WERI-Rb-1 (cell line): ENCODE measurements at places on chromosomes 2 and 18.

DNA sequence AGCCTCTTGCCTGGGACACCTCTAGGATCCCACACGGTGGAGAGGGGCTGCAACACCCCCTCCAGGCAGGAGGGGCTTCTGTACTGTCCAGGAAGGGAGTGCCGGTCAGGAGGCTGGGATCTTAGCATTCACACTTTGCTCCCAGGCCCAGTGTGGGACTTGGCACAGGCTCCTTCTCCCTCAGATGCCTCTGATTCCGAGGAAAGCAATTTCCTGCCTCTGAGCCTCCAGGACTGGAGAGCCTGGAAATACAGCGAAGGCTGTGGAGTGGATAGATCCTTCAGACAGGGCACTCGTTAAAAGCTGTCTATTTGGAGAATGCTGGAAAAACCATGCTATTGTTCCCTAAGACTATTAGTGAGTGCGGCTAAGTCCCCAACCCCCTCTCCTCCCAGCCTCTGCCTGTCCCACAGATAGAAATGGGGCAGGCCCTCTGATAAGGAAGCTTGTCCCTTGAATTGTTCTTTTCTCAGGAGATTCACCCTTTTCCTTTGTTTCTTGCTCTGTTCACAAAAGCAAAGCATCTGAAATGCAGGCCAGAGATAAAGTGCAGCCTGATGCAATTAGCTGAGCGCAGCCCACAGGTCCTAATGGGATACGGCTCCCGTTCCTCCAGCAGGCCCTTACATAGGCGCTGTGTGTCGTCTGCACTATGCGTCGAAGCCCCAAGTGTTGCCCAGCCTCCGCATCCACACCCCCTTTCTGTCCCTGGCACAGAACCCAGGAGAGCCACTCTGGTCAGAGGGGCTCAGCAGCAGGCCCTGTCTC, 252.2 kb downstream of the KLHL29 start:
- no peak for DNase-seq

- DNase-seq: no peak
These were observed 2.4 kb downstream of the FTCDNL1 start for GRCh38 chr2:199848389-199849130.

- DNase-seq: no peak
These were observed 41.1 kb downstream of the ACVR1C start for GRCh38 chr2:157587576-157587975.

DNA sequence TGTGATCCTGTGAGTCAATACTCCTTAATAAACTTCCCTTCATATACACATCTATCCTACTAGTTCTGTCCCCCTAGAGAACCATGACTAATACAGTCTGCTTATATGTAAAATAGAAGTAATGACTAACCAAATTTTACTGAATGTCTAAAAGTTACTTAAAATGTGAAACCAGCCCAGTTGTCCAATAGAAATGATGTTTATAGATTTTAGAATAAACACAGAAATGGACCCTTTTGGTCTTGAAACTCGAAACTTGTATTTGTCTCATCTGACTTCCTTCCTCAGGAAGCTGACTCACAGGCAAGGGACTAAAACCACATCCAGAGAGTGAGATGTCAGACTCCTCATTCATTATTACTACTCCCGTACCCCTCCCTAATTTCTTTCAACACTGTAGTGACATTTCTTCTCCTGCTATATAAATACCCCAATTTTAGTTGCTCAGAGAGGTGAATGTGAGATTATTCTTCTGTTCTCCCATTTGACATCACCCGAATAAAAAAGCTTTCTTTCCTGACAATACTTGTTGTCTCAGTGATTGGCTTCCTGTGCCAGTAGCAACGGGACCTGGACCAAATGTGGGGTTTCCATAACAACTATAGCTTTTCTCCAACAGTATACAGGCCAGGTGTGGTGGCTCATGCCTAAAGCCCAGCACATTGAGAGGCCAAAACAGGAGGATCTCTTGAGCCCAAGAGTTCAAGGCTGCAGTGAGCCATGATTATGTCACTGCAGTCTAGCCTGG, 486.0 kb downstream of the ERBB4 start:
- DNase-seq: no peak

- DNase-seq: no peak
These were observed 32.7 kb upstream of the MAP4K3 start for GRCh38 chr2:39469807-39470206.

GRCh38 chr18:52437161-52437560, 97.2 kb downstream of the DCC start:
- DNase-seq: peak; percentile 44

GRCh38 chr2:120568975-120569268, 166.7 kb upstream of the GLI2 start:
- DNase-seq: no peak

- DNase-seq: no peak
These were observed 35.4 kb upstream of the CYP26B1 start for GRCh38 chr2:72183016-72183415.

DNA sequence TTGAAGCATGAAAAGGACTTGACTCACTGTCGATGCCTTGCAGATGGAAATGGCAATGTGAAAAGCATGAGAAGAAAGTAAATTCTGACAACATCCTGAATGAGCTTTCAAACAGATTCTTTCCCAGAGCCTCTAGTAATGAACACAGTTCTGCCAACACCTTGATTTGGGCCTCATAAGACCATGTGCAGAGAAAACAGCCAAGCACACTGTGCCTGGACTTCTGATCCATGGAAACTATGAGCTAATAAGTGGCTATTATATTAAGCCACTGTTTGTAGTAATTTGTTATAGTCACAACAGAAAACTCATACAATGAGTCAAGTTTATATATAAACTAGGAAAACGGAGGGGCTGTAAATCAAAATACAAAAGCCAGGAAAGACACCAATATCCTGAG, 477.3 kb downstream of the MBD2 start:
- no peak for DNase-seq

DNA sequence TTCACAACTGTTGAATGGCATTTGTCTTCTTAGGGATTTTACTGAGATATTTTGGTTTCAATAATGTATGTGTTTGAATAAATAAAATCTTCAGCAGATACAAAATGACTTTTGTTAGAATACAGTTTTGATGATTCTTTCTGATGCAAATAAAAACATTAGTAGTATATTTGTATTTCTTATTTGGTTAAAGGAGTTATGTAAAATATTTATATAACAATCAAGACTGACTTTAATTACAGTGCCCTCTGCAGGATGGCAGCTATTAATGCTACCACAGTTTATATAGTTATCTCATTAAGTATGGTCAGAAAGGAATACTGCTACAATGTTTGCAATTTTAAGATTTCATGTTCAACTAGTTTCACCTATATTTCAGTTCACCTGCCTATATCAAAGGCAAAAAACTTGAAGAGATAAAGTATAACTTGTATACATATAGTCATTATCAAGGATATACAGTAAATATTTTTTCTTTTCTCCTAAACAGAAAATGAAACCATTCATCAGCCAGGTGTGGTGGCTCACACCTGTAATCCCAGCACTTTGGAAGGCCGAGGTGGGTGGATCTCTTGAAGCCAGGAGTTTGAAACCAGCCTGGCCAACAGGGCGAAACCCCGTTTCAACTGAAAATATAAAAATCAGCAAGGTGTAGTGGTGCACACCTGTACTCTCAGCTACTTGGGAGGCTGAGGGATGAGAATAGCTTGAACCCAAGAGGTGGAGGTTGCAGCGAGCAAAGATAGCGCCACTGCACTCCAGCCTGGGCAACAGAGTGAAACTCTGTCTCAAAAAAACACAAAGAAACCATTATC, 19.8 kb downstream of the ARL5A start:
- no peak for DNase-seq

- DNase-seq: no peak
These were observed 10.1 kb upstream of the SLC11A1 start for GRCh38 chr2:218371983-218372350.

DNA sequence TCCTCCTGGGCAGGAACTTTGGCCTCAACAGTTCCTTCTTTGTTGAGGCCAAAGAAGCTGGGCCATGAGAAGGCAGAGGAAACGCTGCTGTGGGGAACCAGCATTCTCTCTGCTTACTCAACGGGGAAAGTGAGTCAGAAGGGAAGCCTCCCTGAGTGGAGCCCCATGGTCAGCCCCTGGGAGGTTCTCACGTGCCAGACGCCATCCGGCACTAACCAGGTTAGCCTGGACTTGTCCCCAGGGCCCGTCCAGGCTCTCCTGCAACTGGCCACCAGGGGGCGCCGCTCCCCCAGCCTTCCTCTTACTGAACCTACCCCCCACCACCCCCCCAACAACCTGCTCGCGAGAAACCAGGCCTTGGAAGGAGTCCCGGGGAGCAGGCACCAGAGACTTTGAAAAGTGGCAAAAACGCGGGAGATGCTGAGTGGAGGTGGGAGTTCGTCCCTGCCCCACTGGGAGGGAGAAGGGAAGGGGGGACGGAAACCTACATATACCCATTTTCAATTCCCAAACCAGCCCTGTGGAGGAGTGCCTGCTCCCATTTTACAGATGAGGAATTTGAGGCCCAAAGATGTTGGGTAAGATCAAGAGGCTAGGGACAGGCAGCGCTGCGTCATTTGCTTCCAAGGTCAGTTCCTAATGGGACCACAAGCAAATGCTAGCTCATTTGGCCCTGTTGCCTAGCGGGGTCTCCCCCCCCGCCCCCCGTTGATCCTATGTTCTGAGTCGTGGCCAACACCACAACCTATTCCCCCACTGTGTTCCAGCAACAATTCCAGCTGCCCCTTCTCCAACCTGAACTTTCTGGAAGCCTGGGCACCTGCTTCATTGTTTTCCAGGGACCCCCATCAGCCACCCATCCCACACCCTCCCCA, 20.0 kb downstream of the TEX44 start:
- peak; percentile 91 for DNase-seq

- no peak for DNase-seq
These were observed 67.5 kb upstream of the BZW1 start for GRCh38 chr2:200744201-200744602.

DNA sequence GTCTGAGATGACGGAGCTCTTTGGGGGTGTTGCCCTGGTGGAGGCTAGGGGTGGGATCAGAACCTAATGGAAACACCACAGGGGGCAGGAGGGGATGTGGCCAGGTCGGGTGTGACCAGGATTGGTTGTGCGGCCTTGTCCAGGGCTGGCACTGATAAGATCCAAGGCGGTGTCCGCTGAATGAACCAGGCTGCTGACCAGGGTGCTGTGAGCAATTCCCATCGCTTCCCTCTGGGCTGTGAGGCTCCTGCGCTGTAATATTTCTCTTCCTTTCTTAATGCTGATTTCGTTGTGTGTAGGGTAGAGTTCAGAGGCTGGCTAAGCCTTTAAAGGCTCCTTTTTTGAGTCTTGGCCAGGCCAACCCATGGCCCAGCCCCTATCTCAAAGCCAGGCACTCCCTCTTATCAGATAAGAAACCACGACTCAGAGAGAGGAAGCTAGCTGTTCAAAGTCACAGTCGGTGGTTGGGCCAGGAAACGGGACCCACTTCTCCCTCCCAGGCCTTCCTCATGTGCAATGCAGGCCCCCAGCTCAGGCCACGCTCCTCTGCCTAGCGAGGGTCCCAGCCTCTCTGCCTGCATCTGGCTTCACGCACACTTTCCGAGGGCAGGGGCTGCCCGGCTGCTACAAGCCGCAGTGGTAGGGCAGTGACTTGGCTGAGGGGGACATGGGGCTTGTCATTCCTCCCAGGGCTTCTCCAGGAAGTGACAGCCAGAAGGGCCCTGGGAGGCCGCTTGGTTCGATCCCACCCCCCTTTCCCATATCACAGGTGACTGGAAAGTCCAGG, 26.0 kb upstream of the FOSL2 start:
- no peak for DNase-seq

DNA sequence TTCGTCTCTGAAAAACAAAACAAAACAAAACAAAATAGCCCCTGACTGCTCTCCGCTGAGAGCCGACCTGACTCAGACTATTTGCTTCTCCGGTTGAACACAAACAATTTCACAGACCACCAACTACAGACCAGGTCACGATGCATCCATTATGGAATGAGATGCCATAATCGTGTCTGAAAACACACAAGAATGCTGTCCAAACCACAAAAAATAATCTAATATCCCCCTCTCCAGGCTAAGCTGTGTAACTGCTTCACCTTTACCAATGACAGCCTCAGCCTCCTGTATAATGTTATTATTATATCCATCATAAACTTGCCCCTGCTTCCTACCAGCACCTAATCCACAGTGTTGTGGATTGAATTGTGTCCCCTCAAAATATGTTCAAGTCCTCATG, 114.7 kb downstream of the DNAH6 start:
- DNase-seq: peak; percentile 8

DNA sequence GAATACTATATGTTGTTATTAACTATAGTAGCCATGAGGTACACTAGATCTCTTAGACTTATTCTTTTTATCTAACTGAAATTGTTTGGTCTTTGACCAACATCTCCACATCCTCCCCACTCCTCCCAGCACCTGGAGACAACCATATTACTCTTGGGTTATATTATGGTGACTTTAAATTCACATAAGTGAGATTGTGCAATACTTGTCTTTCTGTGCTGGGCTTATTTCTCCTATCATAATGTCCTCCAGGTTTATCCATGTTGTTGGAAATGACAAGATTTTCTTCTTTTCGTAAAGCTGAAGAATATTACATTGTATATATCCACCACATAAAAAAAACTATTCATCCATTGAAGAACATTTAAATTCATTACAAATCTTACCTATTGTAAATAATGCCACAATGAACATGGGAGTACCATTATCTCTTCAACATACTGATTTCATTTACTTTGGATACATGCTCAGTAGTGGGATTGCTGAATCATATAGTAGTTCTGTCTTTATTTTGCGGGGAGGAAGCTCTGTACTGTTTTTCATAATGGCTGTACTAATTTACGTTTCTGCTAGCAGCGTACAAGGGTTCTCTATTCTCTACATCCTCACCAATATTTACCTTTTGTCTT, 159.2 kb upstream of the SCN7A start:
- DNase-seq: no peak

DNA sequence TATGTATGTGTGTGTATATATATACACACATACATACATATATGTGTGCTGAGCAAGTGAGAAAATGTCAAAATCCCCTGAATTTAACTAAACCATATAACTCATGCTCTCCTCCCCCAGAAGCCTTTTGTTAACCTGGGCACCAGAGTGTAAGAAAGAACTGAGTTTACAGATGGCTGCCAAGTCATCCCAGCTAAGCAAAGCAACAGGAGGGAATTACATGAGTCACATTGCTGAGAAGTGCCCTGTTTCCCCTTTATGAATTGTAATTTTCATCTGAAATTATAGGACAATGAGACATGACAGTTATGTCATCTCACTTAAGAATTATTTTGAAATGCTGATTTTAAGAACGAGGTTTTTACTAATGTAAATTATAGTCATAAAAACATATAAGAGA, 29.9 kb downstream of the SCN7A start:
- no peak for DNase-seq

- DNase-seq: peak; percentile 80
These were observed 139.4 kb upstream of the HAAO start for GRCh38 chr2:42931818-42932195.

DNA sequence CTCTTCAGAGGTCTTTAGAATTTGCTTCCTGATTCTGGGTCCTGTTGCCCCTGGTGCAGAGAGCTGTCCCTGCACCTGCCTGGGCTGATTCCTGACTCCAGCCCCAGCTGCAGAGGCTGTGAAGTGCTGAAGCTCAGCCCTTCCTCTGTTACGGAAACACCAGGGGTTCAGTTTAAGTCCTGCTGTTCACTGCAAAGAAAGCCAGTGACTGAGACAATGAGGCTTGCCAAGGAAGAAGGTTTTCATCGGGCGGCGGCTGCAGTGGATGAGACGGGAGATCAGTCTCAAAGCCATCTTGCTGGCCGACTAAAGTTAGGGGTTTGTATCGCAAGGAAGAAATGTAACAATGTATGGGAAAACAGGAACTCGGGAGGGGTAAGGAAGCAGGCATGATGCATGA, 142.4 kb upstream of the ZNF236 start:
- no peak for DNase-seq
